ENCODE measurements at places on chromosomes 1 and 21.

- DNase-seq = no peak
Observed at GRCh38 chr1:186540521-186540920, 79.6 kb upstream of the PDC start.

DNA sequence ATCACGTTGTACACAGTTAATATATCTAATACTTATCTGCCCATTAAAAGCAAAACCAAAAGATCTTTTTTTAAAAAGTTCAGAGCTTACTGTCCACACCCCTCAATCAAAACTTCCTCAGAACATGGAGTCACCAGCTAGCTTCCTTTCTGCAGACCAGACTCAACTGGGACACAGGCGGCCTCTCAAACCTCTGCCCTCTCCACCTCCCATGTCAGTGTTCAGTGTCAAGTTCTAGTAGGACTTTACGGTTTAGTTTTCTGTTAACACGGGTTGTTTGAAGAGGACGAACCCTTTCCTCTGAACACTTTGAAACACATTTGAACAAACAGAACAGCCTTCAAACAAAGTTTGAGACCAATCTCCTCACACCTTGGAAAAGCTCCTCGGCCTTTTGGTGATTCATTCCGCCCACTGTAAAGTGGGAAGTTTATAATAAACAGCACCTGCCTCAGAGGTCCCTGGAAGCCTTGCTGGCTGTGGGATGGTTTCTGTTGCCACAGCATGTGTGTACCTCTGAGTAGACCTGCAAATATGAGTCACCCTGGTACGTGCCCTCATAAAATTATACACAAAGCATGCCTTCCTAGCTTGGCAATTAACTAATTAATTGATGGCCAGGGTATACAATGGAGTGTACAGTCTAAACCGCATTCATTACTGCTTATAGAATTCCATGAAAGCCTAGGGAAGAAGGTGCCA, 48.4 kb upstream of the SIPA1L2 start:
- DNase-seq = no peak

GRCh38 chr21:14911351-14911750, 153.4 kb downstream of the NRIP1 start:
- DNase-seq = no peak

DNA sequence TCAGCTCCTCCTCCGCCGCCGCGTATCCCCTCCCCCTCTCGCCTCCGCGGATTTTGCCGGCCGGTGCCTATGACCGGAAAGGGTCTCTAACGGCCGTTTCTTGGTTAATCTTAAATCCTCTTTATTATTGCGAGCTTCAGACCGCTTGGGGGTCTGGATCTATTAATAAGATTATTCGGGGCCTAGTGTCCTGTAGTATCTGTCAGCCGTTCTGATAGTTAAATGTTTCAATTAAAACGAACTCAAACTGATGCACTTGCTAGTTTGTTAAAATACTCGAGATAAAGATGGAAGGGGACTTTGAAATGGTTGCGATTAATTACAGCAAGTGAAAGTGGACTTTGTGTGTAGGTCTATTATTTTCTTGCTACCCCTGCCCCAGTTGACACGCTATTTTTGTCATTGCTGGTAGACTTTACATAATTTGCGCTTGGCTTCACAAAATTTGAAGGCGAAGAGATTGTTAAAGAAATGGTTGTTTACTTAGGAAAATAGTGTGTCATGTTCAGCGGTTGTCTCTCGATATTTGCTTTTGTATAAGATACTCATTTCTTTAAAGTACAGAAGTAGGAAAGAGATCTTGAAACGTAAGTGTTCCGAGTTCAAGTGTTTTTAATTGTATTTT, 779 bp downstream of the SON start:
- DNase-seq = peak; percentile 73

GRCh38 chr1:210709701-210710100, 381.0 kb downstream of the HHAT start:
- no peak for DNase-seq

GRCh38 chr21:45818276-45818903, 163.2 kb upstream of the COL6A1 start:
- no peak for DNase-seq

DNA sequence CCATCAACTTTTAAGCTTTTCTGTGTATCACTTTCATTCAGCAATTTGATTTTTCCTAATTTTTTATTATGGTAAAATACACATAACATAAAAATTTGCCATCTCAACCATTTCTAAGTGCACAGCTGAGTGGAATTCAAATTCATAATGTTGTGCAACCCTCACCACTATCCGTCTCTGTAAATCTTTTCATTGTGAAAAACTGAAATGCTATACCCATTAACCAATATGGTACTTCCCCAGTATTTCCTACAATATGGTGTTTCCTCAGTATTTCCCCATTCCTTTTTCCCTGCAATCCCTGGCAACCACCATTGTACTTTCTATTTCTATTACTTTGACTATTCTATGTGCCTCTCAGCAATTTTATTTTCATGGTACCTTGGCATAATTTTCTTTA, 6.8 kb downstream of the STPG1 start:
- DNase-seq = no peak

DNA sequence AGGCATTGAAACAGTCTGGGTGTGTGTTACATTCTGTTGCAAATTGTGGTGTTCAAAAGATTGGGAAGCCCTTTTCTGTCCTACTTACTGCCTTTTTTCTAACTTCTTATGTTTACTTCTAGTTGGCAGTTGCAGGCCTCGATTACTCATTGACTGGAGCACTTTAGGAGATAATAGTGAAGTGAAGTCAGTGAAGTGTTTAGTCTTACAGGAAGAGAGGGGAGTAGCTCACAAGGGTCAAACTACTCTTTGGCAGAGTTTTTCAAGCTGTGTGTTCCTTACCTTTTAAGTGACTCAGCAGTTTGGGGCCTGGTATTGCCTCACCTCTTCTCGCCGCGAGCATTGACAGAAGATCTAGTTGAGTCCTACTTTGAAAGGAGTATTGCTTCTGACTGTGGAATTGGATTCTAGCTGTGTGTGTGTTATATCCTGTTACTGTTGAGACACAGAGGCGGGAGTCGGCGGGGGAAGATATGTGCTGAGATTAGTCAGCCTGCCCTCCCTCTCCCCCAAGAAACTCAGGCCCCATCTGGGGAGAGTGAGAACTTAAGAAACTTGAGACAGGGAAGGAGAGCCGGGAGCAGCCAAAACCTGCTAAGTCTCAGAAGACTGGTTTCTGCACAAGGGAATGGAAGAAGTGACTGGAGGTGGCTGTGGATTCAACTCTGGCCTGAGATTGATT, 19.3 kb downstream of the AHCYL1 start:
- DNase-seq = peak; percentile 55

DNA sequence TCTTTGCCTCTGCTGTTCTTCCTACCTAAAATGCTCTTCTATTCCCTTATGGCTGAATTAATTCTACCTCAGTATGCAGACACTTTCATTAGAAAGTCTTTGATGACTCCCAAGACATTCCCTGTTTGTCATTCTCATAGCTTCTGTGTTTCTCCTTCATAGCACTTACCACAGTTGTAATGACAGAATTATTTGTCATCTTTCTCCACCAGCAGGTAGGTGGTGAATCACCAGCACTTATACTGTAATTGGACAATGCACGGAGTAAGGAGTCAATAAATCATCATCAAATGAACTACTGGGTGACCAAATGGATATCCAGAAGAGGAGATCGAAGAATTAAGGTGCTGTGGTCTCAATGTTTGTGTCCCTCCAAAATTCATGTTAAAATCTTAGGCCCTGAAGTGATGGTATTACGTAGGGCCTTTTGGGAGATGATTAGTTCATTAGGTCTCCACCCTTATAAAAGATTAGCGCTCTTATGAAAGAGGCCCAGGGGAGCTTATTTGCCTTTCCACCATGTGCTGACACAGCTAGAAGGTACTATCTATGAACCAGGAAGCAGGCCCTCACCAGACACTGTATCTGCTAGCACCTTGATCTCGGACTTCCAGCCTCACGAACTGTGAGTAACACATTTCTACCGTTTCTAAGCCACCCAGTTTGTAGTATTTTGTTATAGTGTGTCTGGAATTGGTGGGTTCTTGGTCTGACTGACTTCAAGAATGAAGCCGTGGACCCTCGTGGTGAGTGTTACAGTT, 2.4 kb upstream of the CCT8 start:
- no peak for DNase-seq

- DNase-seq = no peak
Observed at GRCh38 chr21:29390778-29391177, 92.1 kb downstream of the BACH1 start.

DNA sequence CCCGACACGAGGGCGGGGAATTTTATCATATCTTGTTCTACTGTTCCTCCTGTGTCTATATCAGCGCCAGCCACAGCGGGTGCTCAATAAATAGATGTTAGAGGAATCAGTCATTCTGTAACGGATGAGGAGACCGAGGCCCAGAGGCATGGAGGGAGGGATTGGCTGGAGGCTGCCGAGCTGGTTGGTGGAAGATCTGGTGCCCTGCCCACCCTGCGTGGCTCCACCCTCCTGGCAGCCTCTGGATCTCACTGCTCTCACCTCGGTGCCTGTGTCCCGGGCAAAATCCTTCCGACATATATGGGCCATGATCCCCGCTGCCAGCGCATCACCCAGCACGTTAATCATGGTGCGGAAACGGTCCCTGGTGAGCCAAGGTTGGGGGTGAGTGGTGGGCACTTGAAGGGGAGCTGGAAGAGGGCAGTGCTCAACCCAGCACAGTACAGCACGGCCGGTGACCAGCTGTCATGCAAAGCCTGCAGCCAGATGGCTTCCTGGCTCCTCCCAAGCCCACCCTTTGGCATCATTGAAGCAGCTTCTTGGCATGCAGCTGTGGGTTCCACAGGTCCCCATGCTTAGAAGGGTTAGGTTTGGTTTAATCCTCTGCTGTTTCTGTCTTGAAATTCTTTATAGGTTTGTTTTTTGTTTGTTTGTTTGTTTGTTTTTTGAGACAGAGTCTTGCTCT, 26.7 kb downstream of the PODN start:
- no peak for DNase-seq

- peak; percentile 44 for DNase-seq
Observed at GRCh38 chr1:31523769-31524168, 52.5 kb upstream of the TINAGL1 start.
